ENCODE measurements at places on chromosomes 7 and 10.

- DNase-seq: no peak
These were observed 72.6 kb upstream of the NANOS1 start for GRCh38 chr10:118956802-118957442.

DNA sequence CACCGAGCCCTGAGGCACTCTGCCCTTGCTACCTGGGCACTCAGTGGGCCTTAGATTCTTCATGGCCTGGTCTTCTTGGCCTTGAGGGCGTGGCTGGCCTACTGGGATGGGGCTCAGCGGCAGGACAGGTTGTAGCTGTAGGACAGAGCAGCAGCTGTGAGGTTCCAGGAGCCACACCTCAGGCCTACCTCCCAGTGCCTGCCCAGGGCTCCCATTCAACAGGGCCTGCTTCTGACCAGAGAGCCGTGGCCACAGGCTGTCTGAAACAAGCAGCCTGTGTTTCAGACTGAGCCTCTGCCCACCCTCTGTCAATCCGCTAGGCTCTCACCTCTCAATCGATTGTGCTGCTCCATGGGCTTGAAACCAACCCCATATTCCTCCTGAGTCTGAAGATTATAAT, 928.0 kb upstream of the ZNF722 start:
- DNase-seq: no peak

- DNase-seq: no peak
These were observed 105.2 kb upstream of the PPIF start for GRCh38 chr10:79241990-79242619.

DNA sequence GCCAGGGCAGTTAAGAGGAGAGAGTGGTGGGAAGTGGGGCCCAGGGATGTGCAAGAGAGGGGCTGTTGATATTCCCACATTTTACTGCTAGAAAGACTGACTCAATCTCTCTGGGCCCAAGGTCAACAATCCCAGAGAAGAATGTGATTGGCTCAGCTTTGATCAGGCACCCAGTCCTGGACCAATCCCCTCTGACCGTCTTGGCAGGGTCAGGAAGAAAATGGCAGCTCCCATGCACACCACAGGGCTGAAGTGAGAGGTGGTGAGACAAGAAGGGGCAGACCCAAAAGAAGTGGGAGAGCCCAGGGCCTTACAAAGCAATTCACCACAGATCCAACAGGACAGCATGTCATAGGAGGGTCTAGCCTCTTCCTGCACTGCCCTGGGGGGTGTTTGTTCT, 3.3 kb upstream of the C10orf105 start:
- no peak for DNase-seq

GRCh38 chr7:111172564-111173257, 81.8 kb downstream of the LRRN3 start:
- DNase-seq: no peak
